Mesothelial cell of epicardium (in vitro differentiated cells): ENCODE measurements at places on chromosomes 11 and 22. TPM values are rescaled to one million over a fixed set of nuclear protein-coding genes. Genes with fewer than 3 reads are reported as not detected.

GRCh38 chr11:66346476-66347424 is 679 bp downstream of the B4GAT1 start:
- peaks cover 48% of the 10 kb centered on the region for H3K4me1 ChIP-seq
- peaks cover 2% of the 10 kb centered on the region for H3K27me3 ChIP-seq
- peak overlapping the region; percentile 96 for H3K4me3 ChIP-seq

CACNA1I gene
- 0.27 to 0.31 TPM (median 0.27 TPM) in 3 replicates for total RNA-seq

NF2 gene
- 41.8 to 42.1 TPM (median 42.0 TPM) in 3 replicates for total RNA-seq

DNA sequence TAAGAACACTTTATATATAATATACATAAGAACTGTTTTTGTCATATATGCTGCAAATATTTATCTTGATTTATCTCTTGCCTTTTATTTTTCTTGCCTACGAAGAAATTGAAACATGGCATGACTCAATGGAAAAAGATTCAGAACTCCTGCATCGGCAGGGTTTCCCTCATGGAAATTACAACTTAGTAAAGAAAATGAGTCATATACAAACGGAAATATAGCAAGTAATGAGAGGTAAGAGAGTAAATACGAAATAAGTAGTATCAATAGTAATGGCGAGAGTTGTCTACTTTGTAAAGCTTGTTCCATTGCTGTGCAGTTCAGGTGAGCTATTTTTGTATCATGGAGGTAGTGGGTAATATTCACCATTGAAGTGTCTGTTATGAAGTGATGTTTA is 350.4 kb downstream of the DDX10 start:
- H3K4me1 ChIP-seq, result no peaks in the 10 kb centered on the region
- no peak overlapping the region for H3K4me3 ChIP-seq
- no peak overlapping the region for H3K27ac ChIP-seq
- DNase-seq, result no peak
- no peaks in the 10 kb centered on the region for H3K36me3 ChIP-seq
- H3K27me3 ChIP-seq, result peaks cover 2% of the 10 kb centered on the region

MISFA gene
- 7.6 to 8.9 TPM (median 8.0 TPM) in 3 replicates for total RNA-seq

CCDC157 gene
- 4.7 to 5.8 TPM (median 4.7 TPM) in 3 replicates for total RNA-seq

DNA sequence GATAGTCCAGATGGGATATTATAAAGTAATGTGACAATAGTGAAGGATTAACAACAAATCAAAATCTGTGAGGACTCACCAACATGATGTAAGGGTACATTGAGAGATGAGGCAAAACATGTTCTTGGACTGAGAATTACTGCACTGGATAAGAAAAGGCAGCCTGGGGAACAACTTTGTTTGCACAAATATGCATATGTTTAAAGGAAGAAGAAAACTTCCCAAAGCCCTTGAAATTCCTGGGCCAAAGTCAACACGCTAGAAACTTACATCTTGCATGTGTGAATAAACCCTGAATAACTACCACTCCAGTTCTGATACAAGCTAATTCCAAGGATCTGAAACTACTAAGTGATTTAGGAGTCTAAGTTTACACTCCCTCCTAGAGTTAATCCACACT is 1.1 kb downstream of the OR52A5 start:
- no peaks in the 10 kb centered on the region for H3K27me3 ChIP-seq
- no peak overlapping the region for H3K4me3 ChIP-seq
- peaks cover 2% of the 10 kb centered on the region for H3K4me1 ChIP-seq
- no peak for DNase-seq
- H3K27ac ChIP-seq, result no peak overlapping the region
- H3K36me3 ChIP-seq, result no peaks in the 10 kb centered on the region

GRCh38 chr11:73155102-73155501 is 13.0 kb upstream of the FCHSD2 start:
- H3K4me3 ChIP-seq, result no peak overlapping the region
- no peak for DNase-seq
- no peaks in the 10 kb centered on the region for H3K27me3 ChIP-seq
- no peaks in the 10 kb centered on the region for H3K36me3 ChIP-seq
- H3K27ac ChIP-seq, result no peak overlapping the region

DNA sequence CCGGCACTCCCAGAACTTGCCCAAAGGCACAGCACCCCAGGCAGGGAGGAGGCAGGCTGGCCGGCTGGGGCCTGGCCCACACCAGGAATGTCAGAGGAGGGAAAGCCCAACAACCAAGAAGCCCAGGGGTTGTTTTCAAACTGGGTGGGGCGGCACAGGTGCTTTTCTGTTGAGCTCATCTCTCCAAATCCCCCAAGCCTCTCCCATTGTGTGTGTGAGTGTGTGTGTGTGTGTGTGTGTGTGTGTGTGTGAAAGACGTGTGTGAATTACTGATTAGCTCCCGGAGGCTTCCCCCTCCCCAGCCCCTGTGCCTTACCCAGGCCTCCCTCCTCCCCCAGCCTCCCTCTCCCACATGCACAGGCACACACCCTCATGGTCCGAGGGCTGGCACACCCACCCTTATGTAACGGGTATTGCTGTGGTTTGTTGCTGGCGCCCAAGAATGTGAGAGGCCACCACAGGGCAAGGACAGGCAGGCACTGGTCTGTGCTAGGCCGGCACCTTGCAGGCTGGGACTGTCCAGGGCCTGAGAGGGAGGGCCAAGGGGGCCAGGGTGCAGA is 15.9 kb downstream of the TRIM29 start:
- no peak for DNase-seq
- H3K27me3 ChIP-seq, result peaks cover 14% of the 10 kb centered on the region
- H3K4me1 ChIP-seq, result peaks cover 24% of the 10 kb centered on the region

DNA sequence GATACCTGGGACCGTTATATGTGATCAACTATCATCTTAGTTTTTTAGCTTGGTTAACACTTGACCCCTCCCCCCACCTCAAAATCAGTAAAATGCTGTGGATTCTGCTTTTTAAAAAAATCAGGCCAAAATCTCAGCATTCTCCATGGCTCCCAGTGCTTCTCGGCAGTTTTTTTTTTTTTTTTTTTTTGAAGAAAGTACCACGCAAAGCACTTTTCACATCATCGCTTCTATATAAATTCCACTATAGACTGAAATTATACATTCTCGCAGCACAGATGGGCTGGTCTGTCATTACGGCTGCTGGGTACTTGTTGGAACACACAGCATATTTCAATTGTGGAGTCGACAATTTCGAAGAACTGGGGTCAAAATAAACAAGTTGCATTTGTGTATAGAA is 67.7 kb upstream of the PPARA start:
- no peak overlapping the region for H3K27ac ChIP-seq
- peaks cover 2% of the 10 kb centered on the region for H3K36me3 ChIP-seq
- no peak overlapping the region for H3K4me3 ChIP-seq
- no peaks in the 10 kb centered on the region for H3K27me3 ChIP-seq

RIC3 gene
- 1.9 to 2.4 TPM (median 2.1 TPM) in 3 replicates for total RNA-seq

- H3K27ac ChIP-seq, result peak overlapping the region; percentile 8
- H3K36me3 ChIP-seq, result no peaks in the 10 kb centered on the region
- no peak for DNase-seq
- H3K4me3 ChIP-seq, result no peak overlapping the region
Measured at GRCh38 chr11:35282221-35282882, 137.0 kb downstream of the SLC1A2 start.

KREMEN1 gene
- 24.4 to 30.9 TPM (median 28.5 TPM) in 3 replicates for total RNA-seq

DNA sequence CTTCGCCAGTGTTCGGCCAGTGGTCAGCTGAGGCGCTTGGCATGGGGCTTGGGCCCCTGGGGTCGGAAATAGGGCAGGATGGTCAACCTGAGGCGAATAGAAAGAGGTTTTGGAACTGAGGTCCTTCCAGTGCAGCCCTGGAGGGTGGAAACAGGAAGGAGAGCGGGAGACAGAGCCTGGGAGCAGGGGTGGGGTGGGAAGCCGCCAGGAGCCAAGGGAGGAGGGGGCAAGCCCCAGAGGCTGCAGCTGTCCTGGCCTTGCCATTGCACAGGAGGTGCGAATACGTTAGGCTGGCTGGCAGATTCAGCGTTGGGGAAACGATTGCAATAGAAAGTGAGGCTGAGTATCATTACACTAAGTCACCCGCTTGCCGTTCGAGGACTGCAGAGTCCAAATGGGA is 13.9 kb upstream of the KCTD17 start:
- H3K4me1 ChIP-seq, result peaks cover 12% of the 10 kb centered on the region
- no peak overlapping the region for H3K27ac ChIP-seq
- DNase-seq, result no peak
- peaks cover 3% of the 10 kb centered on the region for H3K27me3 ChIP-seq
- H3K4me3 ChIP-seq, result no peak overlapping the region

GRCh38 chr22:47345025-47345424 is 582.6 kb downstream of the TBC1D22A start:
- no peaks in the 10 kb centered on the region for H3K27me3 ChIP-seq
- H3K27ac ChIP-seq, result no peak overlapping the region
- no peak overlapping the region for H3K4me3 ChIP-seq
- DNase-seq, result no peak
- no peaks in the 10 kb centered on the region for H3K4me1 ChIP-seq

GRCh38 chr22:44446483-44446882 is 51.5 kb downstream of the RTL6 start:
- no peak overlapping the region for H3K4me3 ChIP-seq
- peaks cover 5% of the 10 kb centered on the region for H3K27me3 ChIP-seq
- H3K36me3 ChIP-seq, result peaks cover 3% of the 10 kb centered on the region
- no peak for DNase-seq
- peaks cover 11% of the 10 kb centered on the region for H3K4me1 ChIP-seq

DNA sequence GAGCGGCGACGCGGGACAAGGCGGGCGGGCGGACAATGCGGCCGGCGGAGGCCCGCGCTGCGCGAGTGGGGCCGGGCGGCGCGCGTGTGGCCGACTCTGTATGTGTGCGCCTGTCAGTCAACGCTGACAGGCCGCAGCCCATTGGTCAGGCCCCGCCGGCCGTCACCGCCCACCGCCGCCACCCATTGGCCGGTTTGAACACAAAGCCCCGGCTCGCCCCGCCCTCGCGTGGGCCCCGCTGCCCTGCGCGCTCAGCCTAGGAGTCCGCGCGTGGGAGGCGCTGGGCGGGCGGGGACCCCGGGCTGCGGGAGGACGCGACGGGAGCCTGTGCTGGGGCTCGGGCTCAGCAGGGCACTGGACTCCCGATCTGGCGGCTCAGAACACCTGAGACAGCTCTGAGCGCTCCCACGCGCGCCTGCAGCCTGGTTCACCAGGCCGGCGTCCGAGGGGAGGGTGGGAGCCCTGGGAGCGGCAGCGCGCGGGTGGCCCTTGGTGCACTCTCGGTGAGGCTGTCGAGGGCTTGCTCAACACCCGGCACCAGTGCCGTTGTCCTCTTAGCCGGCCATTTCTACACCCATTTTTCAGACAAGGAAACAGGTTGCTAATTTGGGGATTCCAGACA is at the start of gene SUN2:
Gene SUN2, minus strand, starts transcription at position 88 of the 622 bp plus-strand sequence. CDS start 3,370 bp downstream, outside the sequence.
- DNase-seq, result peak; percentile 89
- peak within 1 kb of the TSS; percentile 85 for H3K27ac ChIP-seq
- peaks cover 7% of the 10 kb centered on the region for H3K36me3 ChIP-seq
- H3K27me3 ChIP-seq, result no peaks in the 10 kb centered on the region
- peak within 1 kb of the TSS; percentile 79 for H3K4me3 ChIP-seq

DNA sequence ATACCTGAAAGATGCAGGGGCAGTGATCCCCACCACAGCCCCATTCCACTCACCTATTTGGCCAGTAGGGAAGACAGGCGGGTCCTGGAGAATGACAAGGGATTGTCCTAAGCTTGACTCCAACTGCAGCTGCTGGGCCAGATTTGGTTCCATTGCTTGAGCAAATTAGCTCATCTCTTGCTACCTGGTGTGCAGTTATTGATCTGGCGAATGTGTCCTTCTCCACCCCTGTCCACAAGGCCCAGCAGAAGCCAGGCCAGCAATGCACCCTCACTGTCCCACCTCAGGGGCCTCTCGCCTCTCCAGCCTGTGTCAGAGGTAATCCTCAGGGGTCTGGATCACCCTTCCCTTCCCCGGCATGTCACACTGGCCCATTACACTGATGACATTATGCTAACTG is 23.3 kb downstream of the TSPAN32 start:
- H3K27me3 ChIP-seq, result peaks cover 9% of the 10 kb centered on the region
- H3K4me3 ChIP-seq, result no peak overlapping the region
- H3K36me3 ChIP-seq, result peaks cover 3% of the 10 kb centered on the region
- no peak overlapping the region for H3K27ac ChIP-seq

- peak overlapping the region; percentile 98 for H3K27ac ChIP-seq
- no peaks in the 10 kb centered on the region for H3K27me3 ChIP-seq
- H3K36me3 ChIP-seq, result peaks cover 3% of the 10 kb centered on the region
- H3K4me3 ChIP-seq, result peak overlapping the region; percentile 91
- peaks cover 37% of the 10 kb centered on the region for H3K4me1 ChIP-seq
Measured at GRCh38 chr22:36385491-36386350, 2.0 kb downstream of the MYH9 start.

C11orf87 gene
- 0.80 to 0.88 TPM (median 0.86 TPM) in 3 replicates for total RNA-seq

KCNK4 gene
- 0.22 to 0.58 TPM (median 0.27 TPM) in 3 replicates for total RNA-seq

TIGD3 gene
- total RNA-seq, result 0.49 to 0.75 TPM (median 0.60 TPM) in 3 replicates

DNA sequence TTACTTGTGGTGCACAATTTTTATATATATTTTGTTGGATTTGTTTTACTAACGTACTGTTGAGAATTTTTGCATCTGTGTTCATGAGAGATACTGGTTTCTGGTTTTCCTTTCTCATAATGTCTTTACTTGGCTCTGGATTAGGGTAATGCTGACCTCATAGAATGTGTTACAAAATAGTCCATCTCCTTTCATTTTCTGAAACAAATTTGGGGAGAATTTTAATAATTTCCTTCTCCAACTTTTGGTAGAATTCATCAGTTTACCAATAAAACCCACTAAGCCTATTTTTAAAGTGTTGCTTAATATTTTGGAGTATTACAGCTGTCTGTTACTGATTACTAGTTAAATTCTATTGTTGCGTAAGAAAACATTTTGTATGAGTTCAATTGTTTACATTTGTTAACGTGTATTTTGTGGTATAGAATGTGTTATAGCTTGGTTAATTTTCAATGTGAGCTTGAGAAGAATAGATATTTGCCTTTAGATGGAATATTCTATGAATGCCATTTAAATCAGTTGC is 11.5 kb downstream of the TRIM22 start:
- no peak for DNase-seq
- H3K27me3 ChIP-seq, result no peaks in the 10 kb centered on the region
- H3K27ac ChIP-seq, result no peak overlapping the region
- peaks cover 4% of the 10 kb centered on the region for H3K4me1 ChIP-seq

GRCh38 chr11:112237451-112237850 is 11.2 kb downstream of the PTS start:
- DNase-seq, result no peak
- no peak overlapping the region for H3K4me3 ChIP-seq
- no peaks in the 10 kb centered on the region for H3K27me3 ChIP-seq
- H3K27ac ChIP-seq, result no peak overlapping the region

BRSK2 gene
- total RNA-seq, result 4.6 to 6.8 TPM (median 4.9 TPM) in 3 replicates

KRTAP5-2 gene
- not detected in 3 replicates for total RNA-seq

TMPRSS6 gene
- 0.18 to 0.47 TPM in 2 of 3 replicates, not detected in the other for total RNA-seq

GRCh38 chr11:69416143-69416515 is 65.3 kb upstream of the LINC01488 start:
- peaks cover 19% of the 10 kb centered on the region for H3K4me1 ChIP-seq
- no peaks in the 10 kb centered on the region for H3K36me3 ChIP-seq
- no peak overlapping the region for H3K4me3 ChIP-seq

GRCh38 chr11:101748572-101749344 is 165.0 kb upstream of the TRPC6 start:
- peaks cover 3% of the 10 kb centered on the region for H3K4me1 ChIP-seq
- no peak overlapping the region for H3K27ac ChIP-seq
- H3K36me3 ChIP-seq, result no peaks in the 10 kb centered on the region
- no peaks in the 10 kb centered on the region for H3K27me3 ChIP-seq
- no peak for DNase-seq

CDC42EP2 gene
- total RNA-seq, result 10.9 to 12.3 TPM (median 11.7 TPM) in 3 replicates

GRCh38 chr11:18196532-18196931 is 23.9 kb downstream of the MRGPRX4 start:
- no peak for DNase-seq
- no peak overlapping the region for H3K4me3 ChIP-seq
- H3K27ac ChIP-seq, result no peak overlapping the region
- no peaks in the 10 kb centered on the region for H3K4me1 ChIP-seq
- H3K27me3 ChIP-seq, result peaks cover 56% of the 10 kb centered on the region
- no peaks in the 10 kb centered on the region for H3K36me3 ChIP-seq

- peaks cover 20% of the 10 kb centered on the region for H3K4me1 ChIP-seq
- H3K36me3 ChIP-seq, result no peaks in the 10 kb centered on the region
- peak overlapping the region; percentile 43 for H3K27ac ChIP-seq
- no peak overlapping the region for H3K4me3 ChIP-seq
Measured at GRCh38 chr11:65305501-65306268, 9.0 kb upstream of the CDC42EP2 start.
